ENCODE measurements at places on chromosomes 6 and 20.

GRCh38 chr20:58372806-58373205, 16.2 kb upstream of the VAPB start:
- DNase-seq: no peak

GRCh38 chr6:108904741-108905140, 56.5 kb downstream of the ARMC2 start:
- no peak for DNase-seq

- DNase-seq: no peak
These were observed 278.9 kb downstream of the ESR1 start for GRCh38 chr6:152086223-152086873.

- DNase-seq: no peak
These were observed 9.6 kb downstream of the ABHD16A start for GRCh38 chr6:31693535-31693934.

GRCh38 chr6:132390451-132390850, 10.8 kb downstream of the MOXD1 start:
- no peak for DNase-seq

DNA sequence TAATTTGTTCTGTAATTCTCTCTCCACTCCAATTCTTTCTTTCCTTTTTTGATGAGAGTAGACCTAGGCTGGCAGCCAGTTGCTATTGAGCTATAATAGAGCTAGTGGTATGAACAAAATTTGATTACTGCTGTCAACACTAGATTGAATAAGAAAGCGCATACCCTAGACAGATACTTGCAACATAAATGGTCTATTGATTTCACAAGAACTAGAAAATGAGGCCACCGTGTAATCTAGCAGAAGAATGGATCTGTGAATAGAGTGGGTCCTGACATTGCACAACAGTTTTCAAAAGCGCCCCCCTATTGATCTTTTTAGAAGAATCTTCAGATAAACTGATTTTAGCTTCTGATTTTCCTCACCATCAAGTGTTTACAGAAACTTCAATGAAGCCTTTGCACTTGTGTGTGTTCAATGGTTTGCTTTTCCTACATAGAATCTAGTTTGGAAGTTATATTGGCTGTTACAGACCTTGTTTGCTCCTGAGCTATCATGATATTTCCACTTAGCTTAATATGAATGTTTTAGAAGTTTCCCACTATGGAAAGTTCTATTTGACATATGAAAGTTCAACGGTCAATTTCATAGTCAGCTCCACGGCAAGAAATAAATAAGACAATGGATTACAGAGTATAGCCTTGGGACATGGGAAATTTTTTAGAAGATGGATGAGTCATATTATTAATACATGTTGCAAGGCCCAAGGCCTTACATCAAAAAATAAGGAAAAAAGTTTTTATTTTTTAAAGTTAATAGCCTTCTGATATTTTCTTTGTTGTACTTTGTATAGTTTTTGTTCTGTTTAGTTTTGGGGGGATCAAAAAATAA, 55.6 kb downstream of the UTRN start:
- DNase-seq: no peak

DNA sequence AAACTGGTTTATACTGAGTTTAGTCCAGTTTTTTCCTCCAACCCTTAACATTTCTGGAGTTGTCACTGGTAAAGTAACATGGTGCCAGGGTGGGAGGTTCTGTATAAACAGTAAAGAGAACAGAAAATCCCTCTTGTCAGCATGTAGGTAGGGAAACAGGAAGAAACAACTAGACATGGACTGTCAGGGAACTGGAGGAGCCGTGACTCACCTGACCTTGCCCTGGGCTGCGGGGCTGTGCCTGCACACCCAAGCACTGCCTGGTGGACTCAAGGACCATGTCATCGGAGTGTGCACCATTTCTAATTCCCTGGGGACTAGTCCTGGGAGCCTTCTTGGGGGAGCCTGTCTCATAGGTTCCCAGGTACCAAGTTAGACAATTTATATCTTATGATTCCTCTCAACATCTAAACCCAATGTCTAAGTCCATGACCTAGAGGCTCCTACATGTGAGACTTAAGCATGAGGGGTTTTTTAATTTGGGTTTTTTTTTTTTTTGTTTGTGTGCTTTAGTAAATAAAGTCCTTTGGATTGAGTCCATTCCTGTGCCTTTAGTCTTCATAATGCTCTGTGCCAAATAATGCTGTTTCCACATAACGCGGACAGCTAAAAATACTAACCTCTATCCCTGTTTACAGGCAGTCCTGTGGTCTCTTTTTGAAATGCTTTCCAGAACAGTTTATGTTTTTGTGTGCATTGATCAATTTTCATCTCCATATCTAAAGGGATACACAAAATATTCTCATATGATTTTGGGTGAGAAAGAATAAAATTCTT, 136.9 kb upstream of the SUPT3H start:
- no peak for DNase-seq

- DNase-seq: no peak
These were observed 19.3 kb downstream of the MRAP2 start for GRCh38 chr6:84052883-84053241.

GRCh38 chr6:14597090-14597489, 479.5 kb downstream of the CD83 start:
- no peak for DNase-seq

- no peak for DNase-seq
These were observed 1.2 kb upstream of the TFB1M start for GRCh38 chr6:155315516-155315871.

DNA sequence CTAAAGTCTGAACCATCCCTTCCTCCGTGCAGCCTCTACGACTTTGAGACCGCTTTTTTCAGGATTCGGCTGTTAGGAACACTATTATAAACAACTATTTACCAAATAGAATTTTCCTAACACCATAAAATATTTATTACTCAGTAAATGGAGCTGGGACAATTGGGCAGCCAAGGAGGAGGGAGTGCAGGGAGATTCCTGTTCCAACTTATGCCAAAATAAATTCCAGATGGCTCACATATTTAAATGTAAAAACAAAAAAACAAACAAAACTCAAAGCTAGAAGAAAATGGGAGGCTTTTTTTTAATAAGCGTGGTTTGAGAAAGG, 48.1 kb downstream of the TCP11 start:
- DNase-seq: no peak

DNA sequence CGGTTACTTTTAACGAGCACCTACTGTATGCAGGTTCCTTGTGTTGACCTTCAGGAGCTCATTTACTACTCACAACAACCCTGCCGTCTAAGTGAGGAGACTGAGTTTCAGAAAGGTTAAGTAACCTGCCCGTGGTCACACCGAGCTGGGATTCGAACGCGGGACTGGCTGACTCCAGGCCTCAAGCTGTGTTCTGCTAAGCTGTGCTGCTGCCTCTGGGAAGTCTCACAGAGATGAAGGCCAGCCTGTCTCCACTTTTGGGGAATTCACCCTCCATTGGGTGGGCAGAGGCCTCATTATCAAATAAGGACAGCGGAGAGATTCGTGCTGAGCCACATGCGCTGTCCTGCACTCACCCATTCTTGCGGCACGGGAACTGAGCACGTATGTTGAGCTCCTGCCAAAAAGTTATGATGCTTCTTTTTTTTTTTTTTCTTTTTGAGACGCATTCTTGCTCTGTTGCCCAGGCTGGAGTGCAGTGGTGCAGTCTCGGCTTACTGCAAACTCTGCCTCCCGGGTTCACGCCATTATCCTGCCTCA, 25.9 kb upstream of the MYT1 start:
- no peak for DNase-seq

GRCh38 chr6:152587473-152587872, 49.7 kb downstream of the SYNE1 start:
- DNase-seq: no peak

- no peak for DNase-seq
These were observed 30.9 kb downstream of the ANGPT4 start for GRCh38 chr20:884983-885952.

- DNase-seq: no peak
These were observed 11.2 kb downstream of the BCL2L1 start for GRCh38 chr20:31711179-31712111.

GRCh38 chr6:111551521-111552231, 54.0 kb downstream of the TRAF3IP2 start:
- no peak for DNase-seq

Data from stimulated activated CD8-positive, alpha-beta memory T cell treated with anti-CD3 and anti-CD28 coated beads, Interleukin-4, amount 100 ng/mL, for 24 hours (primary cell).